ENCODE measurements at places on chromosomes 6 and 20.

GRCh38 chr6:37137201-37138090 lies 32.5 kb upstream of the PIM1 start:
- DNase-seq, result no peak

GRCh38 chr6:37556881-37557644 lies 57.4 kb upstream of the CCDC167 start:
- DNase-seq, result no peak

DNA sequence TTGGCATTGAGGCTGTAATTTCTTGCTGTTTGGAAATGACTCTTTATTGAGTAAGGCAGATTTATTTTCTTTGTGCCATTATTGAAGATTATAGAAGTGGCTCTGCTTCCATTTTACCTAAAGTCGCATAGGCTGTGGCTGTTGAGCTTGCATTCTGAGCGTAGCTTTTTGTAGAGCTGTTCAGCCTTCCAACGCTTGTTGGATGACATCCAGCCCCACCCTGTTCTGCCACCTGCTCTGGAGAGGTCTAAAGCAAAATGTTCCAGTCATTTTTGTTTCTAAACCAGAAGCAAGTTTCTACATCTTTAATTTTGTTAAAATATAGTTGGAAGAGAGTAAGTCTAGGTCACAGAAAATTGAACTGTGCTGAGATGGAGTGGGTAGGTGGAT lies 24.4 kb downstream of the UST start:
- no peak for DNase-seq

- DNase-seq, result no peak
Observed at GRCh38 chr6:155270561-155271091, 6.8 kb downstream of the CLDN20 start.

- DNase-seq, result no peak
Observed at GRCh38 chr20:57275813-57276212, 9.4 kb upstream of the BMP7 start.

DNA sequence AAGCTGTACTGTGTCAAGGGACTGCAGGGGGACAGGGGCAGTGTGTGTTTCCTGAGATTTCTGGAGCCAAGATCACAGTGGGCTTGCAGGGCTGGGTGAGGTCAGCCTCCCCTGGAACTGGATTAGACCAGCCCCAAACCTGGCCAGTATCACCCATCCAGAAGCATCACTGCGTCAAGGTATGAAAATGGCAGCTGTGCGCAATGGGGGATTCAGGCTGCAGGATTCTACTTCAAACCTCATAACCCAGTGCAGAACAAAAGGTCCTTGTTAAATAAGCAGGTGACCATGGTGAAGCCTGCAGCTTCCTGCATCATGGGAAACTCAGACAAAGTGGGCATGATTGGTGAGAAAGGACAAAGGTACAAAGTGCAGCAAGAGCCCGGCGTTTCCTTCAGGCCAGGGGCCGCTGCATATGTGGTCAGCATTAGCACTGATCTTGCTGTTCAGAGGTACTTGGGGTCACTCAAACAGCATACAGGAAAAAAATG lies 33.4 kb downstream of the TRAF3IP2 start:
- no peak for DNase-seq

DNA sequence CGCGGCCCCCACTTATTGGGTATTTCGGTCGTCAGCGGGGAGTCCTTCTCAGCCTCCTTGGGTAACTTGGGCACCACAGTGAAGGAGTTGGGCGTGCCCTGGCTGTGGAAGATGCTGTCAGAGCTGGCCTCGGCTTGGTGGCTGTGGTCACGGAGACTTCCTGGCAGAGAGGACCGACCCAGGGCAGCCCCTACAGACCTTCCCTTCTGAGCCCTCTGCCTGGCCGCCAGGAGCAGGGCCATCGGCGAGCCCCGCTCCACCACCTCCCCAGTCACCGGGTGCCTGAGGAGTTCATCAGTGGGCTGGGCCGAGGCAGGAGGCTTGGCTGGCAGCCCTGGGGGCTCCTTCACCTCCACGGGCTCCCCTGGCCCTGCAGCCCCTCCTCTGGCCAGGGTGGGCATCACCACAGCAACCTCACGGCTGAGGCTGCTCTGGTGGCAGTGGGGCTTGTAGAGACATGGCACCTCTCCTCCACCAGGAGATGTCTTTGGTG lies 37.2 kb downstream of the C6orf132 start:
- DNase-seq, result no peak

GRCh38 chr6:96520171-96521115 lies 1.2 kb upstream of the UFL1 start:
- DNase-seq, result no peak
